ENCODE measurements at places on chromosomes 13 and 19. TPM values are rescaled to one million over a fixed set of nuclear protein-coding genes. Genes with fewer than 3 reads are reported as not detected.

DNA sequence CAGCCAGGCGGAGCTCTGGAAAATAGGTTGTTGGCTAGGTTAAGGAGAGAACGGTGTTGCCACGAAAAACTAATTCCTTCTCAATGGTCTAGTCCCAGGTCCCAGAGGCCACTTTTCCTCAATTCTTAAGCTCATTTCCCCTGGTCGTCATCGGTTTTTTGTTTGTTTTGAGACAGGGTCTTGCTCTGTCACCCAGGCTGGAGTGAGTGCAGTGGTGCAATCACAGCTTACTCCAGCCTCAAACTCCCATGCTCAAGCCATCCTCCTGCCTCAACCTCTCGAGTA is 1.2 kb downstream of the SF3A2 start:
- DNase-seq = no peak

GRCh38 chr13:41326661-41327060 is 15.6 kb downstream of the NAA16 start:
- no peak for DNase-seq

GRCh38 chr19:17542042-17542441 is 13.4 kb upstream of the COLGALT1 start:
- no peak for DNase-seq

ZNF850 gene
- 5.6 TPM for total RNA-seq

TMEM221 gene
- total RNA-seq = not detected

GRCh38 chr19:13102666-13103580 is at the start of gene LYL1:
TSS of gene LYL1 (minus strand) at chr19:13102858. CDS start at chr19:13101171, 1,687 bp downstream.
- DNase-seq = peak; percentile 93

GRIN2D gene
- total RNA-seq = 0.17 TPM

- no peak for DNase-seq
Measured at GRCh38 chr19:39308531-39309304, 11.9 kb downstream of the LRFN1 start.

GRCh38 chr13:110925023-110925612 is 10.2 kb upstream of the ANKRD10 start:
- DNase-seq = no peak

DNA sequence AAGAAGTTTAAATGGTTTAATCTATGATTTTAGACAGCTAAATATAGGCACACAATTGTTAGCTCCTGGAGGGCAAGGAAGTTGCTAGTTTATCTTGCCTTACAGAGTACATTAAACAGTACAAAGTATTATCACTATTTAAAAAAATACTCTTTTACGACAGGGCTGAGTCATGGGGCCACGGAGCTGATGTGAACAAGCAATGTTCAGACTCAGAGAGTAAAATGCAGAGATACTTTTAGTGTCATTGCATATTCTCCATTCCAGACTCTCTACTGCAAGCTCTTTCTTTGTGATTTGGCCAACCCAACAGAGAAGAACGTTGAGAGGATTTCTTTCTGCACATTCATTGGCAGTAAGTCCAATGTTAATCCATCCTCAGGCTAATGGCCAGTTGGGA is 352.4 kb downstream of the SPRY2 start:
- DNase-seq = no peak

DNA sequence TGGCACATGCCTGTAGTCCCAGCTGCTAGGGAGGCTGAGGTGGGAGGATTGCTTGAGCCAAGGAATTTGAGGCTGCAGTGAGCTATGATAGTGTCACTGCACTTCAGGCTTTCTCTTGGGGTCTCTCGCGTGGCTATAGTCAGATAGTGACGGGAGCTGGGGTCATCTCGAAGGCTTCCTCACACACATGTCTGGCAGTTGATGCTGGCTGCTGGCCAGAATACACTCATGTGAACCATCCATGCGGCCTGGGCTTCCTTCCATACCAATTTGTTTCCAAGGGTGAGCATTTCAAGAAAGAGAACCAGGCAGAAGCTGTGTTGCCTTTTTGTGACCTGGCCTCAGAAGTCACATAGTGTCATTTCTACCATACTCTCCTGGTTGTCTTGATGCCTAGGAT is 26.4 kb downstream of the LEUTX start:
- peak; percentile 53 for DNase-seq

GRCh38 chr19:18110609-18111232 is 13.1 kb downstream of the MAST3 start:
- DNase-seq = no peak

ZNF439 gene
- 3.7 TPM for total RNA-seq

LGALS14 gene
- not detected for total RNA-seq

DNA sequence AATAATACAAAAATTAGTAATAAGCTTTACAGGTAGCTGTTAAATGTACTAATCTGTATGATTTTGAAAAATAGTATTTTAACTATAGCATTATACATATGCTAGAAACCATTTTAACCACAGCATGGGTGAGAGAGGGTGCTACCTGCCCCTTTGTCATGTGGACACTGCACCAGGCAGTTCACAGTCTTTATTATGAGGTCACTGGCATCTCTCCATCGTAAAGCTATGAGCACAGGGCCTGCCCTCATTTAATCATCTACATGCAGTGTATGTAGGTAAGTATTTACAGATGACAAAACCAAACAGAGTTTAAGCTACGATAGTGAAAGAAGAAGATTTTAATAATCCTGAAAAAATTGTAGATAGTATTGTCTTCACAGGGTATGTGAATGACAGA is 21.7 kb downstream of the EDNRB start:
- no peak for DNase-seq

PSG3 gene
- total RNA-seq = not detected

FFAR3 gene
- not detected for total RNA-seq

DNA sequence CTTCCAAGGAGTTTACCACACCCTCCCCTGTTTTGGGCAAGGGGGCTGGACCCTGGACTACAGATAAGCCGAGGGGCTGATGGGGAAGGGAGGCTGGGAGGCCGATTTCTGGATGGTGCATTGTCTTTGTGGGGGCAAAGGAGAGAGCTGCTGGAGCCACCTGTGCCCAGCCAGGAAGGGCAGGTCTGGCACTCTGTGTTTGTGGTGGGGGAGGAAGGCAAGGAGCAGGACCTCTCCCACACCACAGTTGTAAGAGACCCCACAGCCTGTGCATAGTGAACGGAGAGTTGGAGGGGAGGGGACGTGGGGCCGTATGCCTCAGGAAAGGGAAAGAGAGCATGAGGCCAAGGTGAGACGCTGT is 16.0 kb upstream of the PRR19 start:
- no peak for DNase-seq

CD33 gene
- total RNA-seq = 4.4 TPM

GRCh38 chr19:19068659-19069654 is 5.2 kb downstream of the SLC25A42 start:
- DNase-seq = no peak

GRCh38 chr19:40862785-40863184 is 12.5 kb upstream of the CYP2A6 start:
- DNase-seq = no peak

TFPT gene
- total RNA-seq = 14.3 TPM

- peak; percentile 51 for DNase-seq
Measured at GRCh38 chr19:16587833-16588823, 15.9 kb upstream of the SLC35E1 start.

- DNase-seq = no peak
Measured at GRCh38 chr19:46515879-46516350, 20.2 kb upstream of the PNMA8B start.

ACP5 gene
- 2.5 TPM for total RNA-seq

DNA sequence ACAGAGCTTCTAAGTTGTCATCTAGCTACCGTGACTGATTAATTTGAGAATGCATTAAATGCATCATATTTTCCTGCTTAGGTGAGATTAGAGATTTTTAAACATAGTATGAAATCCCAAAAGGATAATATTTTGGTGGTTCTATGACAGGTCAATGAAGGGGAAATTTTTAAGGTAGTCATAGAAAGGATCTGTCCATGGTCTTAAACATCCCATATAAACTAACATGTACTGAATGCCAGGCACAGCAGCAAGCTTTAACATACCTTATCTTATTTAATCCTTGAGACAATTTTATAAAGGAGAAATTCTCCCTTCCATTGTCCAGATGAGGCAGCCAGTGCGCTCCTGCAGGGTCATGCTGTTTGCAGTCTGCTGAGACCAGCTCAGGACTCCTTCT is 466.0 kb downstream of the FGF14 start:
- no peak for DNase-seq

GRCh38 chr13:109541081-109541480 is 245.3 kb downstream of the IRS2 start:
- no peak for DNase-seq

DNA sequence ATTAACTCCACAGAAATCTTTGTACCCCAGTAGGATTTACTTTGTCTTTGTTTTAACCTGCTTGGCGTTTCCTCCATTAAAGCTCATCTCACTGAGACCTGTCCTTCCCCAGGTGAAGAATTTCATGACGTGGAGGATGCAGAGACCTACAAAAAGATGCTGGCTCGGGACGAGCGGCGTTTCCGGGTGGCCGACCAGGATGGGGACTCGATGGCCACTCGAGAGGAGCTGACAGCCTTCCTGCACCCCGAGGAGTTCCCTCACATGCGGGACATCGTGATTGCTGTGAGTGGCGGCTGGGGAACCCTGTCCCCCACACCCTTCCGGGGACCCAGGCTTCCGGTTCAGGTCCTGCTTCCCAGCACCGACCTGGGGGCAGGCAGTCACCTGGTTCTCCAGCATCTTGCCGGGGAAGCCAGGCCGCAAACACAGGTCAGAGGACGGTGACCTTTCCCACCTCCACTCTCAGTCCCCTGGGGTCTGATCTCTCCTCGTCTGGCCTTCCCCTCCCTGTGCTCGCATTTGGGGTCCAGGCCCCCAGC is 9.2 kb downstream of the RCN3 start:
- no peak for DNase-seq

- no peak for DNase-seq
Measured at GRCh38 chr13:21333186-21333585, 125.9 kb downstream of the ZDHHC20 start.

SIGLEC12 gene
- total RNA-seq = not detected

DNA sequence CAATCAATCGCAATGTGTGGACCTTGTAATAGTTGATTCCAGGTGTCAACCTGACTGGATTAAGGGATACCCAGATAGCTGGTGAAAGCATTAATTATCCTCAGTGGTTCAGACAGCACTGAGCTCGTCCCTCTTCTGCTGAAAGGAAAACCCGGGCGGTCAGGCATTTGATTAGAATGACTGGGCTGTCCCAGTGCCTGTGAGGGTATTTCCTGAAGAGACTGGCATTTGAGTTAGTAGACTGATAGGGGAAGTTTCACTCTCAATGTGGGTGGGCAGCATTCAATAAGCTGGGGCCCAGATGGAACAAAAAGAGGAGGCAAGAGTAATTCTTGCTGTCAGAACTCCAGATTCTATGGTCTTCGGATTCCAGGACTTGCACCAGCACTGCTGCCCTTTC is 31.9 kb downstream of the KPNA3 start:
- DNase-seq = no peak

DNA sequence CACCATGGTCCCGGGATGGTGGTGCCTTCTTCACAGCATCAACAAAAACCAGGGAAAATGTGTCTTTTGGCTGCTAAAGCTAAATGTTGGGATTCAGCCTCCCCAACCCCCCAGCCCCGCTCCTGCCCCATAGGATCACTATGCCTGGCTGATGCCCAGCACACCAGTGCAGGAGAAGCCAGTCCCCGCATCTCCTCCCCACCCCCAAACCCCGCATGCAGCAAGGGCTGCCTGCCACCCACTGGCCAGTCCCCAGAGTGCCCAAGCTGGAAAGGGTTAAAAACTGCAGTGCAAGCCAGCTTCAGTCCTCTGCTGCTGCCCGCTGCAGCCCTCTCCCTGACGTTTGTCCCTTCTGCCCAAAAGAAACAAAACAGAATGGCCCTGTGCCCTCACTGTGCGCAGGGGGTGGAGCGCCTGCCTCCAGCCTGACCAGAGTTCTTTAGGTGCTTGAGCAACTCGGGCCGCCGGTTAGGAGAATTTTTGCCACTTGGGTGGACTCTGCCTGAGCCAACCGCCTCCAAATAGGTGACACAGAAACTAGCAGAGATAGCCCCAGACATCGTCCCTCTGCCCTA is 3.7 kb downstream of the CALM3 start:
- no peak for DNase-seq

CHST8 gene
- total RNA-seq = not detected

CYP4F2 gene
- not detected for total RNA-seq

- peak; percentile 85 for DNase-seq
Measured at GRCh38 chr19:8363803-8364771, at the start of gene ANGPTL4. TSS of gene ANGPTL4 (plus strand) at chr19:8364155. CDS start at chr19:8364322, 167 bp downstream.

FBXO17 gene
- total RNA-seq = 1.7 TPM

DNA sequence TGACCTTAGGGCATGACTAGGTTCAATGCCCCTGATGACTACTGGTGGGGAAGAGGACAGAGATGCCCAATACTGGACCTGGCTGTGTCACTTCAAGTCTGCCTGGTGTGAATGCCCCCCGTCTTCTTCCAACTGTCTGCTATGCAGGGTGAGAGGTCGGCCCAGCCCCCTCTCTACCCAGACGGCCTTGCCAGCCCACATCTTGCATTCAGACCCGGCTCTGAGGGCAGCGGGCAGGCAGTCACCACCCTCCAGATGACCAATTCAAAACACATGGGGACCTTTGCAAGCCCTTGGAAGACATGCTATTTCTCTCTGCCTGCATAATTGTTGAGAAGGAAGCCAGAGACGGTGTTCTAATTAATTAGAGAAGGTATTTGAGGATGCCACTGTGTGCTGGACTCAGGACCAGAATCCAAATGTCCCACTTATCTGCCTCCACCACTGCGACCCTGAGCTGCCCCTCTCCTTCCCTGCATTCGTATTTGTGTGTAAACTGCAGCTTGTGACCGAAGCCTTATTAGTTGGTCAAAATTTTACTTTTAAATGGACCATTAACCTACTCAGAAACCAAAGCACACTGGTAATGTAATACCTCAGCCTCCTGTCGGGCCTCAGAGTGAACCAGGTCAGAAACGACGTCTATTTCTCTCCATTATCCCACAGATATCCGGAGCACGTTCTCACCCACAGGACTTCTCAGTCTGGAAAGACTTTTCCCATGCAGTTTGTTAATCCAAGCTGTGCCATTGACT is 407.0 kb downstream of the ZNF536 start:
- DNase-seq = no peak

- peak; percentile 44 for DNase-seq
Measured at GRCh38 chr19:45451131-45451849, 16.5 kb upstream of the FOSB start.

- no peak for DNase-seq
Measured at GRCh38 chr19:35105411-35106290, 10.0 kb upstream of the FXYD3 start.

GRCh38 chr19:5228932-5229777 is 111.5 kb downstream of the PTPRS start:
- DNase-seq = no peak

ZNF547 gene
- total RNA-seq = 3.2 TPM

DNA sequence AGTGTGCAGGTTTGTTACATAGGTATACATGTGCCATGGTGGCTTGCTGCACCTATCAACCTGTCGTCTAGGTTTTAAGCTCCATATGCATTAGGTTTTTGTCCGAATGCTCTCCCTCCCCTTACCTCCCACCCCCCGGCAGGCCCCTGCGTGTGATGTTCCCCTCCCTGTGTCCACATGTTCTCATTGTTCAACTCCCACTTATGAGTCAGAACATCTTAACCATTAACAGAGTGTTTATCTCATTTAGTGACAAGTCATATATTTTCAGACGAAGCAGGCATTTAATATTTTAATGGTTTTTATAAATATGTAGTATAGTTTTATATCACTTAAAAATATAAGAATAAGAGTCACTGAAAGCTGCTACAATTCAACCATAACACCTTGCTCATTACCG is 780.5 kb upstream of the ARGLU1 start:
- DNase-seq = no peak

BRME1 gene
- 0.72 TPM for total RNA-seq

PSG11 gene
- total RNA-seq = not detected

GRCh38 chr19:57342582-57342981 is 8.5 kb upstream of the ZNF304 start:
- no peak for DNase-seq

YIF1B gene
- 33.8 TPM for total RNA-seq

GRCh38 chr19:45340899-45341453 is 426 bp downstream of the KLC3 start:
- no peak for DNase-seq
